NCI-H446 treated with DMSO at 0.1 percent for 48 hours (cell line): ENCODE measurements at places on chromosomes 12 and 14.

DNA sequence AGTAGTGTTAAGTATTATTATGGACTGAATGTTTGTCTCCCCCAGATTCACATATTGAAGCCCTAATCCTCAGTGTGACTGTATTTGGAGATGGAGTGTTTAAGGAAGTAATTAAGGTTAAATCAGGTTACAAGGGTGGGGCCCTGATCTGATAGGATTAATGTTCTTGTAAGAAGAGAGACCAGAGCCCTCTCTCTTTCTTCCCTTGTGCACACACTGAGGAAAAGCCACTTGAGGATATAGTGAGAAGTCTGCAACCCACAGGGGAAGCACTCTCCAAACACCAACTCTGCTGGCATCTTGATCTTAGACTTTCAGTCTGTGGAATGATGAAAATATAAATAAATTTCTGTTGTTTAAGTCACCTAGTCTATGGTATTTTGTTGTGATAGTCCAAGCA is 2.2 kb upstream of the KLRG1 start:
- no peak for DNase-seq

GRCh38 chr12:126869644-126870043 is 1397.3 kb upstream of the TMEM132C start:
- DNase-seq: no peak

DNA sequence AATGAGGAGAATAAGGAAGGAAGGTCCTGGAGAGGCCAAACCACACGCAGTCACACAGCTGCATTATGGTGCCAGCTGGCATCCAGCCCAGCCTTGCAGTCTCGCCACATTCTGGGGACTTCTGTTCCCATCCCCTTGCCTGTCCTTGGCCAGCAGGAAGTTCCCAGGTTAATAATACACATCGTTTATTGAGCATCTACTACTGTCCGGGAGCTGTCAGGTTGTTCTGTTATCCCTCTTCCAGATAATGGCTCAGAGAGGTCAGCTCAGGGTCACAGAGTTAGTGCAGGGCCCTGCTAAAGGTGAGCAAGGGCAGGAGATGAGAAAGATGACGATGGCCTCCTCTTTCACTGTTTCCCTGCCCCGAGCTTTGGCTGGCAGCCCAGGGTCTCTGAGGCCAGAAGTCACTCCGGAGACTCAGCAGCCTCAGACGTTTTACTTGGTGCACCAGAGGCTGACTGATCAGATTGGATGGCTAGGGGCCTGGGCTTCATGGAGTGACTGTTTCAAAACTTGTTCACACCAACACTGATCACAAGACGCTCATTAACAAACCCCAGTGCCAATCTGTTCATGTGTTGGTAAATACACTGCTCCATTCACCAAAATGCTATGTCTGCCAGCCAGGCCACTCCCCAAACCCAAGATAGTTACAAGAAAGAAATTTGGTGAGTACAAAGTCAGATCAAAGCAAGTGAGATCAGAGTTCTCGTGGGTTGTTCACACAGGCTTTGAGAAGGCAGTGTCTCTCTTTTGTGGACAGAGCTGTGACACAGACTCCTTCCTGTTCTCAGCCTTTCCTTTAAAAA is 79.2 kb downstream of the B4GALNT3 start:
- DNase-seq: peak; percentile 30

- no peak for DNase-seq
Observed at GRCh38 chr12:125114365-125115141, 49.3 kb downstream of the AACS start.

GRCh38 chr14:92392711-92393110 is 69.7 kb downstream of the SLC24A4 start:
- DNase-seq: no peak

DNA sequence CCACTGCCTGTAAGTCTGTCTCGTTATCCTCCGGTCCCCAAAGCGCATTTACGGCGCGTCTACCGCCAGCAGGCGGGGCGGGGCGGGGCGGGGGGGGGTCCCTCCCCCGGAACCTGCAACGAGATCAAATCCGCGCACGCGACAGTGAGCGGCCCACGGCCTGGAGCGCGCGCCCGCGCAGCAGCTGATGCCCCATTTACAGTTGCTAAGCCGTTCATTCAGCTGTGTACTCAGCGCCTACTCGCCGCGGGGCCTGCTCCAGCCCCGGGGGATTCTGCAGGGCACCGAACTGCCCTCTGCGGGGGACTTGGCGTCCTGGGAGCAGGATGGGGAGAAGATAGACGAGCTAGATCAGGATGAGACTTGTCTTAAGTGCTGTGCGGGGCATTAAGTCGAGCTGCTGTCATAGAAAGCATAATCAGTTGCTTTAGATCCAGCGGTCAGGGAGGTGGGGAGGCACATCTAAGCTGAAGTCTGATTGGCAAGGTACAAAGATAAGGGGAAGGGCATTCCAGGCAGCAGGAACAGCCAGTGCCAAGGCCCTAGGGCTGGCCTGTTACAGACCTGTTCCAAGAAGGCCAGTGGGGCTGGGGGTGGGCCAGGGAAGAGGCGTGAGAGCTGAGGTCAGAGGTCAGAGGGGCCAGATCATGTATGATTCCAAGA is 1.4 kb upstream of the CCDC85C start:
- peak; percentile 59 for DNase-seq

- no peak for DNase-seq
Observed at GRCh38 chr12:2294651-2295475, 242.1 kb downstream of the CACNA1C start.

DNA sequence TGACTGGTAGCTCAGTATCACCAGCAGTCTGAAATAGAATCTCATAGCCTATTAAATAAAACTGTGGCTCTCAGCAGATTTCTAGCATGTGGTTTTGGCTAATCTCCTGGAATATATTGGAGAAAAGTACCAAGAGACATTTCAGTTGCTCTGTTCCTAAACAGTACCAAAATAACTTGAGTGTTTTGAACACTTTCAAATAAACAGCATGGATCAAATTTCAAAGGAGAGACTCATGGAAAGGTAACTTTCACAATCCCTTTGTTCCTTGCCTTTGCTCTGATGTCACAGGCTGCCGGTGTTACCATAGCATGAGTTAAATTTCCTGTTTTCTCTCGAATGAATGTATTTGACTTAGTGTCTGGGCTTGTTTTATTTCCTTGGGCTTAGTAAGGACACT is 3.4 kb downstream of the ARG2 start:
- no peak for DNase-seq

GRCh38 chr14:29799464-29800095 is 128.1 kb downstream of the PRKD1 start:
- DNase-seq: no peak

DNA sequence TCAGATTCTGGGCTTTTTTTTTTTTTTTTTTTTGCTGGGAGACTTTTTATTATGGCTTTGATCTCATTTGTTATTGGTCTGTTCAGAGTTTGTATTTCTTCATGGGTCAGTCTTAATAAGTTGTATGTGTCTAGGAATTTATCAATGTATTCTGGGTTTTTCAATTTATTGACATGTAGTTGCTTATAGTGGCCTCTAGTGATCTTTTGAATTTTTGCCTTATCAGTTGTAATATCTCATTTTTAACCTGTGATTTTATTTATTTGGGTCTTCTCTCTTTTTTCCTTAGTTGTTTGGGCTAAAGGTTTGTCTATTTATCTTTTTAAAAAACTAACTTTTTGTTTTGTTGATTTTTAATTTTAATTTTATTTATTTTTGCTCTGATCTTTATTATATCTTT is 45.5 kb downstream of the NAA30 start:
- no peak for DNase-seq

DNA sequence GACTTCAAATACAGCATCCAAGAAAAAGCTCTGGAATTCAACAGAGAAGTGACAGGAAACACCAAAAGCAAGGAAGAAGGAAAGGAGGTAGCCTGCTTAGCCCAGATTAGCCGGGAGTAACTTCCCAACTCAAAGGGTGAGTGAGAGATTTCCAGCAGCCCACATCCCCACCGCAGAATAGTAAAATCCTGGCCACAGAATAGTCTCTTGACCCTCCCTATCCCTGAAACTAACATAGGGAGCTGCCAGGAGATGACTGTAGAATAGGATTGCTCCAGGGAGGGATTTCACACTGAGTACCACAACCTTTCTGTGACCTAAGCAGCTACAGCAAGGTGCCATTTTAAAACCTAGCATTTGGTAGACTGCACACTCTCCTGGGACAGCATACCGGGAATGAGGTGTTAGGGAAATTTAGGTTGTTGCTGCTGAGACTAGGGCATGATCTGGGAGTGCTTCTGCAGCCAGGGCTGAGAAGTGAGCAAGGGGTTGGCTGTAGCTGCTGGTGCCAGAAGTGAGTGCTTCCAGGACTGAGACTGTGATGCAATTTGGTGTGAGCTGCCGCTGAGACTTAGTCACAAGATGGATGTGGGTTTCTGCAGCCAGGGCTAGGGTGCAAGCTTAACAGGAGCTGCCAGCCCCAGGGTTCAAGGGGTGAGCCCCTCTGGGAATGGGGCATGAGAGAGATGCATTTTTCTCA is 66.0 kb downstream of the TMTC3 start:
- DNase-seq: no peak

DNA sequence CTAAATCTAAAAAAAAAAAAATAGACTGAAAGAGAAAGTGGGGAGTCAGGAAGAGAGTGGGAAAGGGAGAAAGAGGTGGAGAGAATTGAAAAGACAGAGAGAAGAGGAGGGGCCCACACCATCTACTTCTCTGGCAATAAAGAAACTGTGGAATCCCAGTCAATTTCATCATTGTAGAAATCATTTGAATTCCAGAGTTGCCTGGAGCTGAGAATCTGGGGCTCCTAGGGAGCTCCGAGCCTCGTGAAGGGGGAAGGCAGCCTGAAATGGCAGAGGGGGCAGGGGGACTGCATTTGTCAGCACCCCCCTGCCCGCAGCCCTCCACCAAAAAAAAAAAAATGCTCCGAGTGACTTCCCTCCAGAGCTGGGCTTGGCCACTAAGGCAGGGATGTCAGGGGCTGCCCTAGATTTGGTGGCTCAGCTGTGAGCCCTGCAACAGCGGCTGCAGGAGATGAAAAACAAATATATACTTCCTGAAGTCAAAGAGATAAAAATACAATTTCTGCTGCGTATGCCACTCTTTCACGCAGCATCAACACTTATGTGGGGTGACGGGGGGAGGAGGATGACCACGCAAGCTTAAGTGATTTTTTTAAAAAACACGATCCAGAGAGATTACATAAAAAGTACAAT is 80.5 kb downstream of the BCL11B start:
- DNase-seq: no peak

- DNase-seq: no peak
Observed at GRCh38 chr12:89273525-89273924, 78.8 kb downstream of the DUSP6 start.

- no peak for DNase-seq
Observed at GRCh38 chr14:56224691-56225681, 106.8 kb downstream of the PELI2 start.

- no peak for DNase-seq
Observed at GRCh38 chr12:55642267-55642666, 5.6 kb downstream of the OR10P1 start.

DNA sequence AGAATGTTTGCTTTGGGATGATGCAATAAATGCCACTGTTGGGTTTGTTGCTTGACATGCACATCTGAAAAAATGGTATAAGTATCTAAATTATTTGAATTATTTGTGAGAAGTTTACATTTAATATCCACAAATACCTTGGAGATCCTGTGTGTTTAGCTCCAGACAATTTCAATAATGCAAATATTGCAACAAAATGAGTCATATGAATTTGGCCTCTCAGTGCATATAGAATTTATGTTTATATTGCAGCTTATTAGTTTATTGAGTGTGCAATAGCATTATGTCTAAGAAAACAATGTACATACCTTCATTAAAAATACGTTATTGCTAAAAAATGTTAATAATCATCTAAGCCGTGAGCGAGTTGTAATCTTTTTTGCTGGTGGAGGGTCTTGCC is 153.3 kb downstream of the FSCB start:
- DNase-seq: no peak

- no peak for DNase-seq
Observed at GRCh38 chr12:104023710-104024109, 26.3 kb downstream of the GLT8D2 start.

GRCh38 chr14:60093606-60094005 is 1.9 kb downstream of the PCNX4 start:
- no peak for DNase-seq

GRCh38 chr14:100903672-100904185 is at the start of gene RTL1:
Gene RTL1, minus strand, starts transcription at chr14:100903722. Its CDS starts 18,934 bp downstream, at chr14:100884788.
- DNase-seq: no peak

DNA sequence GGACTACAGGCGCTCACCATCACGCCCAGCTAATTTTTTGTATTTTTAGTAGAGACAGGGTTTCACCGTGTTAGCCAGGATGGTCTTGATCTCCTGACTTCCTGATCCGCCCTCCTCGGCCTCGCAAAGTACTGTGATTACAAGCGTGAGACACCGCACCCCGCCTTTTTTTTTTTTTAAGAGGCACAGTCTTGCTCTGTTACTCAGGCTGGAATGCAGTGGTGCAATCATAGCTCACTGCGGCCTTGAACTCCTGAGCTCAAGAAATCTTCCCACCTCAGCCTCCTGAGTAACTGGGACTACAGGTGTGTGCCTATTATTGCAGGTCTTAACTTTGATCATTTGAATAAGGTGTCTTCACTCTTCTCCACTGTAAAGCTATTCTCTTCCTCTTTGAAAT is 5.3 kb upstream of the GLTP start:
- DNase-seq: no peak

DNA sequence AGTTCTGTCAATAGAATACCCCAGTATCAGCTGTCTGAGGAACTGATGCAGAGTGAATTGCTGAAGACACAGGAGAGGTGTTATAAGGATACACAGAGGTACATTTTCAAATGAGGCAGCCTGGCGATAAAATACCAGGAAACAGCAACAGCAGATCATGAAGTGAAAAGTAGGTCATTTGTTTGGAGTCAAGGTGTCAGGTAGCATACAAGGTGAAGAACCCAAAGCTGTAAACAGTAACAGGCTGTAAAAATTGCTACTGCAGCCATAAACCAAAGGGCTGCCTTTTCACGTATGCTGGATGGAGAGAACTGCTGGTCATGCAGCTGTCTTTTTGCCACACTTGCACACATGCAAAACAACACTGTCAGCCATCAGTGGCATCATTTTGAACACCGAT is 9.3 kb upstream of the TWF1 start:
- DNase-seq: no peak

DNA sequence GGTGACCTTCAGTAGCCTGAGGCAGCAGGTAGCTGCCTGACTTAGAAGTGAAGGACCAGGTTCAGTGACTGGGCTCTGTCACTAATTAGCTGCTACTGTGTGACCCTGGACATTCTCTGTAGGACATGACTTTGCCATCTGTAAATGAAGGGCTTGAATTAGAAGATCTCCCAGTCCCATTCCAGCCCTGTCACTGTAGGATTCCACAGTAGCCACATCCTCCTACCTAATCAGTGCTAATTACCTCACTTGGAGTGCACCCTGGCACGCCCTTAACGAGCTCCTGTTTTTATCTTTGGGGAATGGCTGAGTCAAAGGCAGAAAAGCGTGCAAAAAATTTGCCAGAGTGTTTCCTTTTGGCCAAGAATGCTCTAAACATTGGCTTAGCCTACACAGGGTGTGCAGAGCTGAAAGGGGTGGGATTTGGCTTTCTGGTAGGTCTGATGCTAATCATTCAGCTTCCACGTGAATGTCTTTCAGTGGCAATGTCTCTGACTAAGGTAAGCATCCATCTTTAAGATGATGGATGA is 6.8 kb downstream of the NTF3 start:
- peak; percentile 22 for DNase-seq
